Activated gamma-delta T cell (primary cell): ENCODE measurements at places on chromosomes 7 and 10.

DNA sequence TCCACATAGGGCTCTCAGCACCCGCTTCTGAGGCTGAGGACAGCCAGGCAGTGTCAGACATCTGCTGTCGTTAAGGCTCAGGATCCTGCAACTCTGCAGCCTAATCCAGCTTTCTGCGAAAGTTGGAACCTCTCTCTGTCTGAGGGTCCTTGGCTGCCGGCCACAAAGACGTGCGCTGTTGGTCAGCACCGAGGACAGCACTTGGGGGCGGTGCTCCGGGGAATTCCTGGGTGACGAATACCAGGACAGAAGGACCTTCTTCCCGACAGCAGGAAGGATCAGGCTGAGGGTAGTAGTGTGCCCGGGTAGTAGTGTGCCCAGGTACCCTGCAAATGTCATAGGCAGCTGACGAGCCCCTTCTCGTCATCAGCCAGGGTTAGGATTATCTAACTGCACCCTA lies 16.0 kb upstream of the RASGEF1A start:
- DNase-seq: no peak

GRCh38 chr7:47180516-47180826 lies 401.4 kb downstream of the TNS3 start:
- no peak for DNase-seq

DNA sequence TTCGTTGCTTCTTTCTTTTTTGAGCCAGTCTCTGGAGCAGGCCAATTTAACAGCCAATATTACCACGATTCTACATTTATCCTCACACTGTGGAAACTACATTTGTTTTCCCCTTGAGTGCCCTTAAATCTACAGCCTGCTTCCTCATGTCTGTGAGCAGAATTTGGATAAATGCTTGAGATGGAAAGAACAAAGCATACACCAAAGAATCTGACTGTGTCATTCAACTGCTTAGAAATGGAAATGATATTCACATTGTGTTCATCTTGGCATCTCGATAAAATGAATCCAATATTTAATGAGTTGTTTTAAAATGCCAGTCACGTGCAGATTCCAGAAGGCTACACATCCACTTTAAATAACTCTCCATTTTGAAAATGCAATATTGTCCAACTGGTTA lies 41.0 kb upstream of the GSDME start:
- no peak for DNase-seq

GRCh38 chr10:621981-622740 lies 67.3 kb downstream of the DIP2C start:
- no peak for DNase-seq

DNA sequence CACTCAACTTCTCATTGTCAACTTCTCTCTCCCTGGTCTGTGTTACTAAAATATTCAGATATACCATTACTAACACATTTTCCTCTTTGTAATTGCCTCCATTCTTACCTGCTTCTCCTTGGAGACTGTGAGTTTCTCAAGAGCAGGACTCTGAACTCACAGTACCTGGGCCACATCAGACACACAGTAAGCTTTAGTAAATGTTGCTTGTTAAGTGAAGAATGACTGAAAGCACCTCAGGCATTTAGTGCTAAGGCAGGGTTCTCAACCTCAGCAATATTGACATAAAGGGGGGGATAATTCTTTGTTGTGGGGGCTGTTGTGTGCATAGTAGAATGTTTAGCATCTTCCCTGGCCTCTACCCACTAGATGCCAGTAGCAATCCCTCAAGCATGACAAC lies 72.0 kb upstream of the RAB11FIP2 start:
- no peak for DNase-seq

DNA sequence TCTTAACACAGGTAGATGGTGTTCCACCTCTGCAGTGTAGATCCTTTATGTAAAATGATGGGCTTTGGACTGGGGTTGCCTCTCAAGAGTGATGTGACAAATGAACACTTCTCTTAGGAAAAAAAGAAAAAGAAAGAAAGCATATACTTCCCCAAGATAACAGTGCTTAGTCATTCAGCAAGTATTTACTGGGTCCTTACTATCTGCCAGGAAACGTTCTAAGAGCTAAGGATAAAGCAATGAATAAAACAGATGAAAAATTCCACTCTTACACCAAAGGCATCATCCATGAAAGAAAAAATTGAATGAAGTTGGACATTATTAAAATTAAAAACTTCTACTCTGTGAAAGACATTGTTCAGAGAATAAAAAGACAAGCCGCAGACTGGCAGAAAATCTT lies 177.3 kb downstream of the C7orf25 start:
- DNase-seq: no peak

- no peak for DNase-seq
Observed at GRCh38 chr10:77619964-77620703, 17.5 kb downstream of the KCNMA1 start.

DNA sequence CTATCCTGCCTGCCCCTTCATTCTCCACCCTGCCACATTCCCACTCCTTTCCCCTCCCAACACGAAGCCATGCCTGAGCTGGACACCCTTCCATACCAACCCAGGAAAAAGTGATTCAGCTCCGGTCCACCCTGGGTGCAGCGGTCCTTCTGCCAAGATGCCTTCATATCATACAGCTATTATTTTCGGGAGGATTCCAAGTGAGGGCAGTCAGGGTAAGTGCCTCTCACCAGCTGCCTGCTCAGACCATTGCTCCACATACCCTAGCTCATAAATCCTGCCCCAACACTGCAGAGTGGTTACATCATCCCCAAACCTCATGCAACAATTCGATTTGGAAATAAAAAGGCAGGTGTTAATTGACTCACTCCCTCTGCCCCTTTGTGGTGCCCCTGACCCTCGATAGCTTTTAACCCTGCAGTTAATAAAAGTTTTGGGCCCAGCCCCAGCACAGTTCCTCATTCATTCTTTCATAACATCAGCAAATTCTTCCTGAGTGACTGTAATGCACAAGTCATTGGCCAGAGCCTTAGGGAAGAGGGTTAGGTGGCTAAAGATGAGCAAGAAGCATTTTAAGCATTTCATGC lies 42.6 kb downstream of the ZNF503 start:
- DNase-seq: no peak

DNA sequence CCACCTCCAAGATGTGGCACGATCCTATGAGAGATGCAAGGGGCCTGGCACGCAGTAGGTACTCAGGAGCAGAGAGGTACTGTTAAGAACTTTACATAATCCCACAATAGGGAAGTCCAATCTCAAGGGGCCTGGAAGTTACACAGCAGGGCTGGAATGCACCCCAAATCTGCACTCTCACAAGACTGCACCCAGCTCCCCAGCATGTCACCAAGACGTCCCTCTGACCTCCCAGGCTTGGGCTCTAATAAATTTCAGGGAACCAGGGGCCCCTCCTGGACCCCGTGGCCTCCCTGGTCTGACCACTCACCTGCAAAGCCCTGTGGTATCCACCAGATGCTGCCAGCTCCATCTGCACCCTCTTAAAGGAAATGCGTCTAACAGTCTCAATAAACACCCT lies 94.9 kb downstream of the OAT start:
- DNase-seq: no peak

- no peak for DNase-seq
Observed at GRCh38 chr7:108249453-108249852, 119.3 kb upstream of the LAMB4 start.
